Activated CD4-positive, alpha-beta T cell treated with anti-CD3 and anti-CD28 coated beads, Interleukin-2, amount 50 U/mL, for 1 hour (primary cell): ENCODE measurements at places on chromosomes 7 and 10.

GRCh38 chr10:109698882-109699664, 224.2 kb downstream of the XPNPEP1 start:
- no peak for DNase-seq

DNA sequence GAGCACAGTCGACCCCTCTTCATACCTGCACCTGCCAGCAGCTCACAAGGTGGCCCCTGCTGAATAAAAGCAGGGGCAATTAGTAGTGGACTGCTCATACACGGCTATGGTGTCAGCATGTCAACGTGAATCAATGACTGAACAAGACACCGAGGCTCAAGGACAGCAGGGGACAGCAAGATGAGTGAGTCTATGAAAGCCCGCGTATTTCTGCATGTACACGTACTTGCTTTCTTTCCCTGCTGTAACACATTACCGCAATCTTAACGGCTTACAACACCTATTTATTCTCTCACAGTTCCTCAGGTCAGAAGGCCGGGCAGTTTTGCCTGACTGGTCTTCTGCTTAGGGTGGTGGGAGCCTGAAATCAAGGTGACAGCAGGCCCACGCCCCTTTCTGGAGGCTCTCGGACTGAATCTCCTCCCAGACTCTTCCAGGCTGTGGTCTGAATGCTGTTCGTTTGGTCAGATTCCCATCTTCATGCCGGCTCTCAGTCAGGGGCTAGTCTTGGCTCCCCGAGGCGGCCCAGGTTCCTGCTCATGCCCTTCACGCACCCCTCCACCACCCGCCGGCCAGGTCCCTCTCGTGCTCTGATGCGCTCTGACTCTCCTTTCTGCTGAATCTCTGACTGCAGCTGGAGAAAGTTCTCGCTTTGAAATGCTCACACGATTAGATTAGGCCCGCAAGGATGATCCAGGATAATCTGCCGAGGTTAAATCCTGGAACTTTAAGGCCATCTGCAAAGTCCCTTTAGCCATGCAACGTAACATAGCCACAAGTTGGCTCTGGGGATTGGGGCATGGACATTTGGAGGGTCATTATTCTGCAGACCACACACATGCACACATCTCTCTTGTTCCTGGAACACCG, 7.8 kb upstream of the PPP2R2D start:
- no peak for DNase-seq

GRCh38 chr7:134154581-134155130, 27.5 kb downstream of the LRGUK start:
- no peak for DNase-seq

- DNase-seq, result no peak
Measured at GRCh38 chr10:26715137-26715487, 17.6 kb downstream of the PDSS1 start.

DNA sequence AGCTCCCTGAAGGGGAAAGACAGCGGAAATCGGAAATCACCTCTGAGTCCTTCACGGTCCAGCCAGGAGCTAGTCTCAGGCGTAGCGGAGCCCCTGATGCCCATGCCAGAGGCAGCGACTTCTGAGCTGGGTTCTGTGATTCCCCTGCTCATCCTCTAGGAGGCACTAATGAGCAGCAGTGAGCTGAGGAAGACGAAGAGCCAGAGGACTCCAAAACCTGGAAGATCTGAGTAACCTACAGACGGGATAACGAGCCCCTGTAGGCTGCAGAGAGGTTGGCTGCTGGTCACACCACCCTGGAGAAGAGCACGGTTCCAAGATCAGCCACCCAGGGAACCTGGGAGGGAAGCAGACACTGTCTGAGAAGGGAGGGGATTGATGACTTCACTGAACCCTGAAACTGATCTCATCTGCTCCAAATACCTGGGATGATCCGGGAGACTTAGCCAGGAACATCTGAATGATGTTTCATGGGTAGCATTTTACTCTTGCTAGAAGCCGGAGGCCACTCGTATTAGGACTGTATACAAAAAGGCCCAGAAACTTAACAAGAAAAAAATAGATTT, 304.1 kb downstream of the PAXIP1 start:
- DNase-seq, result no peak

DNA sequence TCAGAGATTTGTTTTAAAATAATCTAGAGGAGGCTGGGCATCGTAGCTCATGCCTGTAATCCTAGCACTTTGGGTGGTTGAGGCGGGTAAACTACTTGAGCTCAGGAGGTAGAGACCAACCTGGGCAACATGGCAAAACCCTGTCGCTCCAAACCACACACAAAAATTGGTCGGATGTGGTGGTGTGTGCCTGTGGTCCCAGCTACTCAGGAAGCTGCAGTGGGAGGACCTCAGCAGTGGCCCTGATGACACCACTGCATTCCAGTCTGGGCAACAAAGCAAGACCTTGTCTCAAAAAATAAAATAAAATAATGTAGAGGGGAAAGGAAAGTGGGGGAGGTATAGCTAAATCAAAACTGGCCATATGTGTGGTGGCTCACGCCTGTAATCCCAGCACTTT, 13.9 kb upstream of the PPP3CB start:
- DNase-seq, result no peak

DNA sequence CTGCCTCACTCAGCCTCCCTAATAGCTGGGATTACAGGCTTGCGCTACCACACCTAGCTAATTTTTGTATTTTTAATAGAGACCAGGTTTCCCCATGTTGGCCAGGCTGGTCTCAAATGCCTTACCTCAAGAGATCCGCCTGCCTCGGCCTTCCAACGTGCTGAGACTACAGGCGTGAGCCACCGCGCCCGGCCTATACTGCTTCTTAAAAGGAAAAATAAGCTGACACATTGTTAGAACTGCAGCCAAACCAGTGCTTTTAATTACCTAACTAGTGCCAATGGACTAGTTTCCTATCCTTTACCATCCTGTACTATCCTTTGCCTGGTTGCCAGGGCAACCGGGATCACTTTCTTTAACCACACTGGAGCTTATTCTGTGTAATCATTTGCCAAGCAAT, 108.0 kb downstream of the LRRTM3 start:
- DNase-seq, result no peak

- DNase-seq, result no peak
Measured at GRCh38 chr7:120984406-120984805, 4.1 kb upstream of the CPED1 start.

GRCh38 chr7:130180571-130181262, 24.5 kb downstream of the TMEM209 start:
- no peak for DNase-seq

DNA sequence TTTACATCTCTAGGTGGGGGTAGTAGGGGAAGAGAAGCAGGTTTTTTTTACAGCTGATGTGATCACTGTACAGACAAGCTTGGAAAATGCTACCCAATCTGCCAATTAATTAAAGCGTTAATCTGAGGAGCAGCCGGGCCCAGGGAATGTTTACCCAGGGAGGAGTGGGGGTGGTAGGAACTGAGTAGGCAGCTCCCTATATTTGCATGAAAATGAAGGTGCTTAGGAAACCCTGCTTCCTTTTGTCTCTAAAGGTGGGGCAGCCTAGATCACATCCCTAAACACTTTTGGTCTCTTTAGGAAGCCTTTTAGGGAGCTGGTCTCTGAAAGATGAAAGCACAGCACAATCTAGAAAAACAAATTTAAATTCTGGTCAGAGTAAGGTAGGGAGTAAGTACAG, 53.0 kb upstream of the NFKB2 start:
- no peak for DNase-seq

- DNase-seq, result peak; percentile 75
Measured at GRCh38 chr7:786472-787255, 45.6 kb upstream of the SUN1 start.

GRCh38 chr10:112872728-112873127, 77.3 kb upstream of the TCF7L2 start:
- DNase-seq, result no peak

- DNase-seq, result no peak
Measured at GRCh38 chr10:117360994-117361667, 14.1 kb downstream of the PDZD8 start.

DNA sequence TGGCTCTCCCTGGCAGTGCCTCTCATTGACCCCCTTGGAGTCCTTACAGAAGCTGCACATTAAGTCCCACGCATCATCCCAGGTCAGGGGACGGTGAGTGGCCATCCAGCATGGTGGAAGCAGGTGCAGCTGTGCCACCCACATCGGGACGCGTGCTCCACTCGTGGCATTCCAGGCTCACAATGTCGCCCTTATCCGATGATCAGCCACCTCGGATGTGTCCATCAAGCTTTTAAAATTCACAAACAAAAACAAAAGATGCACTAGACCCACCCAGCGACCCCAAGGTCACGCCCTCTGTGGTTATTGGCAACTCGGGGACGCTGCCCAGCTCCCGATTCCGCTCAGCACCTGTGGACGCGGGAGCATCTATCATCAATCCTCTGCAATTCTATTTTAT, 530.9 kb downstream of the PTPRN2 start:
- no peak for DNase-seq
